Fibroblast of villous mesenchyme (primary cell): ENCODE measurements at places on chromosomes 5 and 9. TPM values are rescaled to one million over a fixed set of nuclear protein-coding genes. Genes with fewer than 3 reads are reported as not detected.
A peak's percentile ranks its signal among the peaks of the same experiment; 100 is the strongest.

DNA sequence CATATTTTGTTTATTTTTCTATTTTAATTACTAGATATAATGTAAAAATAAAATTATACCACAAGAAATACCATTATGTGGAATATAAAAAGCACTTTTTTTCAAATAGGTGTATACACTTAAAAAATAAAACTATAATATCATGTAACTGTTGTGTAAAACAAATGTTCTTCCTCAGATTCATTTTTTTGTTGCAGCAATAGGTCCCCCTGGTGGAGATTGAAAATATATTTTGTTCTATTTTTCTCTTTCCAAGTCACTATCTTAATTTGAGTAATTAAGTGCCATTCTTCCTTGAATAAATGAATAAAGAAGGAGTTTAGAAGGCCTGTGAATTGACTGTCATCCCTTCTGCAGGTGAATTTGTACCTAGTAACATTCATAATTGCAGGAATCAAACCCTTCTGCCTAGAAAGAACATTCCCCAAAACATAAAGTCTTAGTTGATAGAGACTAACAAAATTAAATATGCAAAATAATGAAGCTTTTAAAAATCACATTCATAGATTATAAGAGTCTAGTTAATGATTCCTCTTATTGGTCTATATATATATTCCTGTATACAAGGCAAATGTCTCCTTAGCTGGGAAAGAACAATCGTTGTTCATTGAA, 23.4 kb downstream of the CETN3 start:
- DNase-seq, result peak; percentile 32

DNA sequence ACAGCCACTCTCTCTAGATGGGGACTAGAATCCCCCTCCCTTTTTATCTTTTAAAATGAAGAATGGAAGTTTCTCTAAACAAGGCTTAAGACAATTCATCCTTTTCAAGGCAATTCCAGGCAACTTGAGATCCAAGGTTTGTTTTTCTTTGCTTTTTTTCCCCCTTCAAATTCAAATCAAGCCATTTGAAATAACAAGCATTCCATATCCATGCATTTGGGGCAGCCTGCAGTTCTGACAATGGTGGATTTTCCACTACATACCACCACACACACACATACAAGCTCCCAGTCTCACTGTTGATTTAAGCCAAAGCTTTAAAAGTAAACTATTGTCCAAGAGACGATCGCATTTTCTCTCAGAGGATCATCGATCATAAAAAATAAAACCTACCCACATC, 424 bp downstream of the INSYN2B start:
- no peak for DNase-seq

IRF1 gene
- 27.1 and 56.6 TPM in 2 replicates for total RNA-seq

NPR3 gene
- 2.9 and 6.5 TPM in 2 replicates for total RNA-seq

SEMA6A gene
- total RNA-seq, result 0.97 and 2.2 TPM in 2 replicates

GRCh38 chr9:89174291-89174690, 4.3 kb downstream of the SHC3 start:
- no peak for DNase-seq

SPIN1 gene
- 130 and 165 TPM in 2 replicates for total RNA-seq

DNA sequence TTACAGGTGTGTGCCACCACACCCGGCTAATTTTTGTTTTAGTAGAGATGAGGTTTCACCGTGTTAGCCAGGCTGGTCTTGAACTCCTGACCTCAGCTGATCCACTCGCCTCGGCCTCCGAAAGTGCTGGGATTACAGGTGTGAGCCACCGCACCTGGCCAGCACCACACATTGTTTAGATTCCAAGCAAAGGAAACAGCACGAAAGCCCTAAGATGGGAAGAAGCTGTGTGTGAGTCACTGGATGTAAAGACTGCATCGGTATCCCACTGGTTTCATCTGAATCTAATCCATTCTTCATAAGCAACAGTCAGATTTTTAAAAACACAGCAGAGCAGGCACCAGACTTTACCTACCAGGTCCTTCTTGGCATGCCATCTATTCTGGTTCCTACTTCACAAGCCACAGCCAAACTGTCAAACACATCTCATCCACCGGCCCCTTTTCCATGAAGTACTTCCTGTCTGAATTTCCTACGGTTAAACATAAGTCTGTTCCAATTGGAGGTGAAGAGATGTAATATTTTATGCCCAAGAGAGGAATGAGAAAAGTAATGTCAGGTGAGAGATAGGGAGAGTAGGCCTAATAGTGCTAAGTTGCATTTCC, 17.4 kb downstream of the UBTD2 start:
- no peak for DNase-seq
